Dorsolateral prefrontal cortex (tissue), 122 donors: ENCODE measurements at places on chromosomes 1 and 21. TPM values are rescaled to one million over a fixed set of nuclear protein-coding genes. Genes with fewer than 3 reads are reported as not detected.
A peak's percentile ranks its signal among the peaks of the same experiment; 100 is the strongest.

MYOM3 gene
- not detected for total RNA-seq

THEMIS2 gene
- total RNA-seq = 25.1 TPM

DNA sequence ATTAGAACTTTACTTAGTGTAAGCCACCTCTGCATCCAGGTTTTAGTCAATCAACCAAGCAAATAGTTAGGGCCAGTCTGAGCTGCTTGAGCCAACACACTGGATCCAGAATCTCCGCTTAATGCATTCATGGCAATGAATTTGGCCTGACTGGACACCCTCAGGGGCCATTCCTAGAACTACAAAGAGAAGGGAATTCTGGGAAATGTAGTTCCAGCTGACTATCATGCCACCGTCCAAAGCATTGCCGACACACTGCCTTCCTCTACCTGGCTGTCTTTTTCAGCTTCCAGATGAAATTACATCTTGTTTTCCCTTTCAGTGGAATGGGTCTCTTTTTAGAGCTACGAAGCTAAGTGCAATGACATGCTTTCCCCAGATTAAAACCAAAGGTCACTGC, 163.0 kb upstream of the IGSF21 start:
- no peak for DNase-seq

DNA sequence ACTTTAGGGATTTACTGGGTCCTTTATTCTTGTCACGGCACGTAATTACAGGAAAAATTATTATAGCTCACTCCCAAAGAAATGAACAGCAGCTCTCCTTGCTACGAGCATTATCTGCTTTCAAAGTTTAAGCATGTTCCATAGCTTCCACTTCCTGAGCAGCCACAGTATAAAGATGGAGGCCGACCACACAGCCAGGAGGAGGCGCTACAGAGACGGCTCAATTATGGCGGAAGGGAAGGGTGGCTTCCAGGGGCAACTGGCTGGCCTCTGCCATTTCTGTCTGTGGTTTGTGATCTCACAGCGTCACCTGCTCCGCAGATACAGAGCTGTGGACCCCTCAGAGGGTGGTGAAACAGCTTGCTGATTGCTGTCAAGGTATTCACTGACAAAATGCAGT, 212.3 kb upstream of the GREM2 start:
- DNase-seq = no peak

ANKRD65 gene
- total RNA-seq = 14.8 TPM

DNA sequence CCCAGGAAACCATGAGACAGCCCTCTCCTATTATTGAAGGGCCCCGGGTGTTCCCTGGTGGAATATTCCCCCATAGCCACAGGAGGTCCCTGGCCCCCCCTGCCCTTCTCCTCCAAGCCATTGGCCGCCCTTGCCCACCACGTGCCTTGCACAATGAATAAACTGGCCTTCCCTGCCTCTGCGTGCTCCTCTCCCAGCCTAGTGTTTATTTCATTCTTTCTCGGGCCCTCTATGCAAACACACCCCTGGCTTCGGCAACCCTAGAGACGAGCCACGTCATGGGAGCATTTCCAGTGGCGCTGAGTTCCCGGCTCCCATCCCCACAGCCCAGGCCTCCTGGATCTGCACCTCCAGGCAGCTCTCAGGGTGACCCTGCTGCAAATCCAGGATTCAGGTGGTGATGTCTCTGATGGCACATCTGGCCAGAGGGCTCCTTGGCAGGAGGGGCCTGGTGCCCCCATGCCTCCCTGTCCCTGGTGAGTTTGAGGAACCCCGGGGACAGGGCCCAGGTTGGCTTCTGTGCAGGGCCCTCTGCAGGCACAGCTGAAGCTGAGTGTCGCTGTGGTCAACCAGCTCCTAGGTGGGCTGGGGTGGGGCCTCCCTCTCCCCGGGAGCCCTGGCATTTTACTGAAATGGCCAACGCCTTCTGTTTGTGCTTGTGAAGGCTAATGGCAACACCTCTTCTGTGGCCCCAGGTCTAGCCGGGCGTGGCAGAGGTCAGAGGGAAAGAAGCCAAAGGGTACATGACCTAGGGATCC, 6.2 kb downstream of the KRTAP10-12 start:
- no peak for DNase-seq

DNA sequence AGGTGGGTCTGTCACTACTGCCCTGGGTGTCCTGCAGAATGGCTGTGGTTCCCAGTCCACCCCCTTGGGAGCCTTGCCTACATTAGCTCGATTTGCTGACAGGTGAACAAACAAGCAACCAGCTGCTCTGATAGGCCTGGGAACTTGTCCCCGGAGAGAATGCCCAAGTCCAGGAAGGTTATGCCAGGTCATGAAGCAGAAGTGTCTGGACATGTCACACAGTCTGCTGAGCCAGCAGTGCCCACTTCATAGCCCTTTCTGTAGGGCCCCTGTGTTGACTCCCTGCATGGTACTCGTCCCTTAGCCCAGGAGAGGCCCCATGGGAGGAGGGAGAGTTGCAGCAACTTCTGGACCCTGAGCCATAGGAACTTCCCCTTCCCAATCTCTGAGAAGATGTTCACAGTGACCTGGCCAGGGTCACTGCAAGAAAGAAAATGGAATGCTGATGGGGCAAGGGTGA, 31.0 kb downstream of the UCK2 start:
- no peak for DNase-seq

DNA sequence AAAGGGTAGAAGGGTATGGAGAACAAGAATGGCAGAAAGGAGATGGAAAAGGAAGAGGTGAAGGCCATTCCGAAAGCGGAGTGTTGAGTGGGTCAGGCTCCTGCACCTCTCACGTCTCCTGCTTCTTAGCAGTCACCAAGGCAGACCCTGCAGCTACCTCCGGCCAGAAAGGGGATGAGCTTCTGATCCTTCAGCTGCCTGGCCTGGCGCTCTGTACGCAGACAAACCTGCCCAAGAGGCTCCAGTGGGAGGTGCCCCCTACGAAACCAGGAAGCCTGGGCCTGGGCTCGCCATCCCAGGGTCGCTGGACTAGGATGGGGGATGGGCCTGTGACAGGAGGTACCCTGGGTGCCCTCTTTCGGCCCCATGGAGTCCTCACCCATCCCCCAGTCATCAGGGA, 3.0 kb downstream of the GPR61 start:
- no peak for DNase-seq

TEX38 gene
- total RNA-seq = not detected

DNA sequence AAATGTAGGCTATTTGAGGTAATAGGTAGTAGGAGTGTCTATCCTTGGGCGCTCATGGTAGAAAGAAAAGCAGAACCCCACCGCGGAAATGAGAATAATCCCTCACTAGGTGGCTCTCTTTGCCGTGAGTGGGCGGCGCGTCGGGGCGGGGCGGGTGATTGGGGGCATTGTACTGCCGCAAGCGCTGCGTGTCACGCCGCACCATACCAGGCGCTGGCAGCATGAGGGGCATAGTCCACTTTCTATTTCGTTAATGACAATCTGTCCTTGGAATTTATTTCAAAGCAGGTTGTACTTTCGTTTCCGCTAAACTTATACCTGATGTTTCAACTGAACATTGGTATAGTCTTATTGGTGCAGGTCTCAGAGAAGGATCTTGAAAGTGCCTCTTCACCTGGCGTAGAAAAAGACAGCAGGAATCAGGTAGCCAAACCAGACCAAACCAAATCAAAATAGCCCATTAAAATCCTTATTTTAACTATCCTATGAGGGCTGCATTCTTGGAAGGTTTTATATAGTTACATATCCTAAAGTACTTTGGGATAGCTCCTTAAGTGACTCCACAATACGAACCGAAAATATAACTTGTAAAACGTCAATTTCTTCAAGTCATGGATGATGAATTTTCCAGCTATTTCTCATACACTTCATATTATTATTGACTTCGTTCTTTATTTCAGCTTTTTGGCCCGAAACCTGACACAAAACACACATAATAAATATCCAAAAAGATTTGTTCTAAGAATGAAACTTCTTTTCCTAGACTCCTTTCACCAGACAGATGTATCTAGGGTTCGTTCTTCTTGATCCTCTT, 1.9 kb upstream of the SMG7 start:
- DNase-seq = peak; percentile 79

ITSN1 gene
- 114 TPM for total RNA-seq

DNA sequence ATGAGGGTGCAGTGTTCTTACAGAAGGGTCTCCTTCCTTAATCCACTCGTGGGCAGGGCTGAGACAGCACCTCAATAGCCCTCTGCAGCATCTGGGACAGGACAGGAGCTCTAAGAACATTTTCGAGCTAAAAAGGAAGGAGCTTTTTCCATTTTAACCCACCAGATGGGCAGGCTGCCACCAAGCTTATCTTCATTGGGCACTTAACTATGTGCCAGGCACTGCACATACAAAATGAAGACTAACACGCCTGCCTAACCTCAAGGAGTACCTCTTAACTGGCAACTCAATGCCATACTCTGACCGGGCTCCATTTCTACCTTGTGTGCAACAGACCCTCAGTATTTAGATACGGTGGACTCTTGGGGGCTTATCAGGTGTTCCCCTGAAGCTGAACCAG, 48.2 kb downstream of the SSBP3 start:
- no peak for DNase-seq

IL19 gene
- total RNA-seq = not detected

DNA sequence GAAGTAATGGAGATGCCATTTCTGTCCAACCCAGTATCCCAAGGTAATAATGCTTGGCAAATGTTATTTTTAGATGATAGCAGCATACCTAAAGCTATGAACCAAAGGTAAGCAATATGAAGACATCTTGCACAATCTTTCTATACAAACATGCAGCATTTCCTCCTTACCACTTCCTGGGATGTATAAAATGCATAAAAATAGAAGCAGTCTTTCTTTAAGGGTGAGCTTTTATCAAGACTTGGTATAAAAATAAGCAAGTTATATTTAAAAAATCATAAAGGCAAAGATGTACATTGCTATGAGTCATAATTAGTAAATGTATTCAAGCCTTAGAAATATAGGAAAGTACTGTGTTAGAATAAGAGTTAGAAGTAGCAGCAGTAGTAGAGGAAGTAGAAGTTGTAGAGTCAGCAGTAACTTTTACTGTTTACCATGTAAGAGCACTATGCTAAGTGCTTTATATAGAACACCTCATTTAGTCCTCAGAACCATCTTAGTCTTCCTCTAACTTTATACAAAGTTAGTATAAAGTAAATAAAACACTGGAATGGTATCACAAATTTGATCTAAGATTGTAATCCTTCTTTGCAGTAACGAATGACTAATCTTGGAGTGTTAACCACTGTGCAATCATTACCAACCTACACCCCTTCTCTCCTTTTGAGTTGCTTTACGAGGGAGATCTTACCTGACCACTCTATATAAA, 371.3 kb downstream of the VAV3 start:
- DNase-seq = no peak

GRCh38 chr1:218827486-218827885, 346.2 kb upstream of the LYPLAL1 start:
- no peak for DNase-seq

DNA sequence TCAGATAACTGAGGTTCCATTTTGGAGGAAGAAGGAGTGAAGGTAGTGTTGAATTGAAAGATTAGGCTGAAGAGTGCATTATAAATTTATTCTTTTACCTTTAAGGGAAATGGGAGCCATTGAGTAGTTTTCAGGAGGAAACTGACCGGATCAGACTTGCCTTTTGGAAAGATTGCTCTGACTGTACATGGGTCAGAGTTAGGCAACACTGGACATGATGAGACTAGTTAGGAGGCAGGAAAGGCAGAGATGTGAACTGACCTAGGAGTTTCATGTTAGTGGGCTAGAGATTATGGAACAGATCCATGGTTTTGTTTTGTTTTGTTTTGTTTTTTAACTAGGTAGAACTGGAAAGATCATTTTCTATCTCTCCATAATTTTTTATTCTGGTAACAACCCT, 78.2 kb downstream of the SNX7 start:
- DNase-seq = no peak

RGSL1 gene
- not detected for total RNA-seq

DNA sequence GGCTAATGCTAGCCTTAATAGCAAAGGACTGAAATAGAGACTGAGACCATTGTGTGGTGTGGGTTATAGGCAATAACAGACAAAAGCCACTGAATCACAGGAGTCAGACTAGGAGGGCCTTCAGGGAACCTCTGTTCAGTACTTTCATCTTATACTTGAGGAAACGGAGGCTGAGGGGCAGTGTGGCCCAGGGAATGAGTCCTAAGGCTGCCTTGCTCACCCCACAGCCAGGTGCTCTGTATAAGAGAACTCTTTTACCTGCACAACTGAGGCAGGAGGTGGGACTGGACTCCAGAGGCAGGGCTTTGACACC, 2.7 kb downstream of the SMPDL3B start:
- DNase-seq = no peak

LENEP gene
- total RNA-seq = not detected

DNA sequence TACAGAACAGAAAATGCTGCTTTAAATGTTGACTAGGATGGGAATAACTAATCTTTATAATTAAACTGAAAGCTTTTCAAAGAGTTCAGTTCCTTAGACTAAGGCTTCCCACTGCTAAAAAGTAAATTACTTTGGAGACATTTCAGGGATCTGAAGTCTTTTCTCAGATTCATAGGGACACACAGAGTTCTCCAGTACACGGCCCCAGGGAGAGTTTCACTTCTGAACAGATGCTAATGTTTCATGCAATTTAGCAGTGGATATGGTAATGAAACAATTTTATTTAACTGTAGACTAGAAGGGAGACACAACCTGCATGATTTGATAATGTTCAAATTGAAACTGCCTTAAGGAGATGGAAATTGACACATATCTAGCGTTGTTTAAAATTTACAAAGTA, 1282.6 kb downstream of the NCAM2 start:
- no peak for DNase-seq

SLAMF7 gene
- not detected for total RNA-seq

DNA sequence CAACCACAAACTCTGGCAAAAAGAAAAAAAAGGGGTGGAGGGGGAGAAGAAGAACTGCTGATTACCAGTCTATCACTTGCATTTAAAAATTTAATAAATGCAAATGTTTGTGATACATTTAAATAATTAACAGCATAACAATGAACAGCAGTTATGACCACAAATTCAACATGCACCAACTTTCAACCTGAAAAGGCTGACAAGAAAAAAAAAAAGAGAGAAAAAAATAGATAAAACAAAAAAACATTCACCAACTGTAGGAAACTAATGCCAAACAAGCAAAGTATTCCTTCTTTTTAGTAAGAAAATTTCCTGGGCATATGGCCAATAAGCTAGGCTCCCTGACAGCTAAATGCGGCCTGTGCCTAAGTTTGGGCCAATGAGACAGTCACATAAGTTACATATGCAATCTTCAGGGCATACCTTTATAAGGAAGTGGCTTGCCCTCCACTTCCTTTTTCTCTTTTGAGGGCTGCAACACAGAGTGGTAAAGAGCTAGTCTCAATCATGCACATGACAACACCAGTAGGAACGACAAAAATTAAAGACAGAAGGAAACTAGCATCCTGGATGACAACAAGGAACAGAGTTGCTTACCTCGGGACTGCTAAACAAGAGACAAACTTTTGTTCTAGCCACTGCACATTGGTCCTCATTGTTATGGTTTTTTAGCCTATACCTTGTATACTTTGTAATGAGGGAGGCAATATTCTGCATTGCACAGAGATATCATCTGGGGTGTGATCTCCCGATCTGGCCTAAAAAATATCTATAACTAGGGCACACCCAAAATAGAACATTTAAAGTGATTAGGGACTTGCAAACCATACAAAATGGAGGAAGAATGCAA, 24.2 kb upstream of the PHTF1 start:
- no peak for DNase-seq
